ENCODE measurements at places on chromosomes 2 and 18.
A peak's percentile ranks its signal among the peaks of the same experiment; 100 is the strongest.

DNA sequence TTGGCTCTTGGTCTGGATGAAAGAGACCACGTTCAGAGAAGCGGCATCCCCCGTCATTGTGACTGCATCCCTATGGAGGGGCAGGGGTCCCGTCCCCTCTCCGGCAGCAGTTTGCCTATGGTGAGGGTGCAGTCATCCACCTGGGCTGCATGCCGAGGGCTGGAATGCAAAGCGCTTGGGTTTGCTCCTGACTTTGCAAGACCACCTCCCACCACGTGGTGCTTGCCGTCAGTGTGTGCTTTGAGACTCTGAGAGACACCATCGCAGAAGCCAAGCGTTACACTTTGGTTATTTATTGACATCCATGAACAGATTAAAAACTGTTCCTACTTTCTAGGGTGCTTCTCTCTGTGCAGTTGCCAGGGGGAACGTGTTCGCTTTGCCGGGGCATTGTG is 59.5 kb downstream of the SH3RF3 start:
- no peak for DNase-seq

DNA sequence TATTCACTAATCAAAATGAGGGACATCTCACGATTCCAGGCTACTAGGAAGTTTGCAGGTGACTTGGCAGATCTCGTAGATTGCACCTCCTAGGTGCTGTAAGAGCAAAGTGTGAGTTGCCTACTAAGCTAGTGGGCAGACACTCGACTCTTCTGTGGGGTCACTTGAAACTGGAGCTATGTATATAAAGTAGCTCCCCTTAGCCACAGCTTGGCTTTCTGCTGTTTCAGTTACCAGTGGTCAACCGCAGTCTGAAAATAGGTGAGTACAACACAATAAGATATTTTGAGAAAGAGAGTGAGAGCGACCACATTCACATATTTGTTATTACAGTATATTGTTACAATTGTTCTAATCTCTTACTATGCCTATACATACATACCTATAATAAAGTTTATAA is 23.3 kb downstream of the CTAGE1 start:
- DNase-seq: no peak

- no peak for DNase-seq
Observed at GRCh38 chr2:32399221-32399620, 42.4 kb downstream of the BIRC6 start.

GRCh38 chr2:144943293-144943941 is 423.5 kb upstream of the ZEB2 start:
- DNase-seq: peak; percentile 46

DNA sequence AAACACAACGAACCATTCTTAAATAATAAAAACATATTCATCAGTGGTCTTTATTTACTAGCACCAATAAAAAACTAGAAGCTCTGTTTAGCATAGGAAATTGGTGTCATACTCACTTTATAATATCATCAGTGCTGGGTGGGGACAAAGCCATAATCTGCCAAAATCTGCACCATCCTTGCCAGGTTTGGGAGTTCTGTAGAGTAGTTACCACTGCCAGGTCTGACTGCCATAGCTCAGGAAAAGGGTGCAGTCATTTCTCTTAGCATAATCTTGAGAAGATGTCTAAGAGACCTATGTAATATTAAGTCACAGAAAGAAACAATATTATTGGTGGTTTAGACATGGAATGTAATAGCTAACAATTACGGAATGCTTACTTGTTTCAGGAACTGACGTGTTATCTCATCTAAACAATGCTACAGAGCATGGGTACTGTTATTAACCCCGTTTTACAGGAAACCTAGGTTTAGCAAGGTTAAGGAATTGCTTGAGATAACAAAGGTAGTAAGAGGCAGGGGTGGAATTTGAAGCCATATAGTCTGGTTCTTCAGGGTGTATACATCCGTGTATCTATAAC is 1.6 kb upstream of the MARCHF7 start:
- no peak for DNase-seq

GRCh38 chr2:48668992-48669391 is 51.3 kb downstream of the GTF2A1L start:
- DNase-seq: no peak

GRCh38 chr18:53025247-53025646 is 685.2 kb downstream of the DCC start:
- peak; percentile 1 for DNase-seq

- no peak for DNase-seq
Observed at GRCh38 chr18:78813156-78813555, 166.5 kb upstream of the SALL3 start.

- DNase-seq: no peak
Observed at GRCh38 chr2:188917632-188918031, 56.5 kb upstream of the COL3A1 start.

DNA sequence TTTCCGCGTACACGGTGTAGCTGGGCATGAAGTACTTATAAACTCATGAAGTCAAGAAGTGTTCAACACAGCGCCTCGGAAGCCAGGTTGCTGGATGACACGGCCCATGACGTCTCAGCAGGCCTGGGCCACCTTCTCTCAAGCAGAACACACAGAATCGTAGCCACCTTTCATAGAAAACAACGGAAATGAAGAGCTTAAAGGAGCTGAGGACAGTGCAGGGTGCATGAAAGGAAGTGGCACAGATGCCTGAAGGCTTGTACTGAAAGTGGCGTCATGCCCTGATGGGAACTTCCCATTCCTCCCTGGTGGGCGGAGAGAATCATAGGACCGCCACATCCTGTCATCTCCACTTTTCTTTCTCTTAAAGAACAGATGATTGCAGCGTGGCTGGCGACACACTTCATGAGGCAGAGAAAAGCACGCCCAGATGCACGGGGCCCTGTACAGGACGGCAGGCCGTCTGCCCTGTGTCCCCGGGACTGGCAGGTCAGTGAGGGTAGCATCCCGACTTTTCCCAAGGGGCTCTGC is 31.1 kb downstream of the HDAC4 start:
- no peak for DNase-seq

DNA sequence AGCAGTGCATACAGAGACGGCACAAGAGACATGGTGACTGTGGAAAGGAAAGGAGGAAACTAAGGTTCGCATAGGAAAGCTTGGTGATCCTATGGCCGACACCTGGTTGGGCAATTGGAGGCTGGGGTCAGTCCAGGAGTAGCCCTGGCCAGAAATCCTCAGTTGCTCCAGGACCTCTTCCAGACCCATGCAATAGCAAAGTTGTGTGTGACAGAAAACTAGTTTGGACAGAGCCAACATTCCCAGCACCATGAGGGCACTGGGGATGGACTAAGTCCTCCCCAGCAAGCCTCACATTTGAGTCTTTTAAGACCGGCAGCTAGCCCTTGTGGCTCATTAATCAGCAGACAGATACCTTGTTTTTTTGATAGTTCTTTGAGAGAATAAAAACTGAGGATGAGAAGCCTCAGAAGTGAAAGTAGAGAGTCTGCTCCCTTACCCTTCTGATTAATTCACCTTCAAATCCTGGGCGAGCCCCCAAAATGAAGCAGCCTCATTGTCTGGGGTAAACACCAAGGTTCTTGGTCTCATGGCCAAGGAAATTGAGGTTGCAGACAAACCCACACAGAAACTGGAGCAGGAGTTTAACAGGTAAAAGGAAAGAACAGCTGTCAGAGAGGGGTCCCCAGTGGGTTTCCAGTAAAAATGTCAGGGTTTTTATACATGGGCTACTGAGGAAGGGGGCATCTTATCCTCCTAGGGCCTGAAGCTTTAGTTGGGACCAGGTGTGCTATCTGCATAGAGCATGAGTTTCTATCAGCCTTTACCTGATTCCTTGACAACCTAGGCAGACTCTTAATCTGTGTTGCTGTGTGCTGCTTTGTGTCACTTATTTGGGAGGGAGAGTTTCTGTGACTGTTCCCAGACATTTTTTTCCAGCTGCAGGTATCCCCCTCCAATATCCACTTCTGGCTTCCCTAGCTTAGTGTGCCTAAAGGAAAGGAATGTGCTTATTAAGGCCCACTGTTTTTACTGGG is 39.1 kb downstream of the STK17B start:
- DNase-seq: no peak

GRCh38 chr2:88608184-88608583 is 19.1 kb downstream of the EIF2AK3 start:
- DNase-seq: no peak

- no peak for DNase-seq
Observed at GRCh38 chr2:64101141-64101591, 43.1 kb downstream of the PELI1 start.

DNA sequence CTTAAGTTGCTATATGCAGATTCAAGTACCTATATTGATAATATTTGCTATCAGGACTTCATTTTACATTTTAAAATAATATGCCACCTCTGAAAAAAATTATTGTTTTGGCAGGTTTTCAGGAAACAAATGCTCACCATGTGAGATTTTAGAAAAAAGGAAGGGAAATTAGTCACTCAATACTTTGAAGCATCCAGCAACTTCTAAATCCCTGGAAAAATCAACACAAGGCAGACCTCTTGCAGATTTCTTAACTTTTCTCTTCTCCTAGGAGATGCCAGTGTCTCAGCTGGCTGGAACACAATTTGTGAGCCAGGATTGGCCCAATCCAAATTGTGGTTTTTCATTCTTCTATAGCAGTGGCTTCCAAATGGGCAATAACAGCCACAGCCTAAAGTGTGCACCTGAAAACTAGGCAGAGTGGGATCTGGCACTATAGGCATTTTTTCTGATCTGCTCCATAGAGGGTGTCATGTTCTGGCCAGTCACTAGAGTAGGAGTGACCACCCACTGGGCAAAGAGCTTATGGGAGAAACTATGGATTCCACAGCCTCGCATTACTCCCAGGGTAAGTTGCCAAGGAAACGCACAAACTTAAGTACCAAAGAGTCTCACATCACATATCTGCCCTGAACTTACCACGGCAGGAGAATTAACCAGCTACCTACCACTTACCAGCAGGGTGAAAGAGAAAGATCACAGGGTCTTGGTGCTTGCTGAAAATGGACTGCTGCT is 28.1 kb upstream of the THOC1 start:
- DNase-seq: no peak

- no peak for DNase-seq
Observed at GRCh38 chr2:100945433-100945740, 56.7 kb upstream of the RPL31 start.

GRCh38 chr2:39403311-39403710 is 33.8 kb downstream of the MAP4K3 start:
- DNase-seq: no peak

- no peak for DNase-seq
Observed at GRCh38 chr18:50327983-50328382, 40.5 kb upstream of the CXXC1 start.

GRCh38 chr2:140164449-140164848 is 1384.3 kb upstream of the NXPH2 start:
- DNase-seq: no peak

DNA sequence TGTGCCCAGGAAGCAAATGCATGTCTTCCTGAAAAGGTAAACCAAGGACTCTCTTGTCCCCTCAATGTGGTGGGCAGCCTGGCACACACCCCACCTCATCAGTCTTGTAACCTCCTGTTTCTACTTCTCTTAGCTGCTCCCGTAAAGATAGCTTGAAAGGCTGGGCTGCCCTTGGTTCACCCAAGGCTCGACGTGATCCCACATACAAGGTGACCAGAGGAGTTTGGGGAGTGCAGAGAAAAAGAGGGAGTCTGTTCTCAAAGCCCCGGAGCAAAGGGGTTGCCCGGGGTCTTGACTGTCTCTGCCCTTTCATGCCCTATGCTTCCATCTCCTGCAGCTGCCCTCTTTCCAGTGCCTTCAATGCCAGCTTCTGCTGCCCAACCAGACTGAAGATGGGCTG is 18.3 kb upstream of the FOSL2 start:
- DNase-seq: no peak

- no peak for DNase-seq
Observed at GRCh38 chr2:12284037-12284436, 432.7 kb upstream of the TRIB2 start.

DNA sequence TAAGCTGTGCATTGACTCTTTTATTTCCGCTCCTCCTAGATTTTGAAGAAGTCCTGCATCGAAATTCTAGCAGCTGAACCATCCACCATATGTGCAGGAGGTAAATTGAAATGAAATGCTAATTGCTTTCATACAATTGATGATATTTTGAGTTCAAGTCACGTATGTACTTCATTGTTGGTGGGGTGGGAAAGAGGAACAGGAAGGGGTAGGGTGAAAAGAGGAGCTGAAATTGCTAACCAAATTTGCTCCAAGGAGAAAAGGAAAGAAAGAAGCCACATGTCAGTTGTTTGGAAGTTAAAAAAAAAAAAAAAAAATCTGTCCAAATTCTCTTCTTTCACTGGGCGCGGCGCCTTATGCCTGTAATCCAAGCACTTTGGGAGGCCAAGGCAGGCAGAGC is 77.8 kb downstream of the ANTXR1 start:
- DNase-seq: no peak

- DNase-seq: no peak
Observed at GRCh38 chr18:50298443-50299284, 11.2 kb upstream of the CXXC1 start.

DNA sequence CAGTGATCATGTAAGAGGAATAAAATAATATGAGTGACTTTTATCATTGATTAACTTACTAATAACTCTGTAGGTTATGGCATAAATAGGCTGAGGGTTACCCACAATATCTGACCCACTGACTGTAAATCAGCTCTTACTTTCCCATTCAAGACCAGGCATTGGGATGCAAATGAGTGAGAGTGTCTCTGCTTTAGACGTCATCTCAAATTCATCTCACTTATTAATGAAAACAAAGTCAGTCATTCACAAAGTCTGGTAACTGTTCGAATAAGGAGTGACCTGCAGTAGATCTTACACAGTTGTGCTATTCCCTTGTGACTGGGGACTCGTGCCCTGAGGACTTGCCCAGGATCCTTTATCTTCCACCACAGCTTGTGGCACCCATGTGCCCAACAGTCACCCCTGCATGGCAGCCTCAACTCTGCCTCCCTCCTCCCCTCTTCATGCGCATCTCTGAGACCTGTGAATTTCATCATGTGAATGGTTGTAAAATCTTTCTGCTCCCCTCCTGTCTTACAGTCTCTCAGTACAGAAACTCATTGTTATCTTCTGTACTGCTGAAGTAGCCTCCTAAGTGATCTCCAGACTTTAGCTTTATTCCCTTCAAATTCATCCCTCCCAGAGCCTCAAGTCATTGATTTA is 131.4 kb downstream of the ARHGAP28 start:
- DNase-seq: no peak

GRCh38 chr2:44980751-44981713 is 28.2 kb downstream of the SIX2 start:
- no peak for DNase-seq

GRCh38 chr2:111246620-111247061 is 125.9 kb downstream of the BCL2L11 start:
- DNase-seq: no peak

DNA sequence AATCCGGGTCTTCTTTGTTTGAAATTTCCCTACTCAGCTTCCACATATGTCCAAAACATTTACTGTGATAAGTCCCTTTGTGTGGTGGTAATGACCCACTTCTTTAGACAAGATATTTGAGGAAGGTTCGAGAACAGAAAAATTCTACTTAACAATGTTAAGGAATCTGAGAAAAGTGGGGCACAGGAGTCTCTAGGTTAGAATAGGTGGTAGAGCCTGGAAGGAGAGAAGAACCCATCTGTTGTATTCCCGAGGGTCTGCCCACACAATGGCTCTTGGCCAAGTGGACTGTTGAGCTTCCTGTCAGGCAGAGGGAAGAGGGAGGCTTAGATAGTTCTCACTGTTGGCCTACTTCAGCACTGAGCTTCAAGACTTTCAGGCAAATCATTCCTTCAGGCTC is 4.3 kb downstream of the IGFBP2 start:
- DNase-seq: no peak

All from NCI-H526 treated with DMSO at 0.1 percent for 48 hours (cell line).